Fibroblast of mammary gland (primary cell): ENCODE measurements at places on chromosomes 2 and 18.

DNA sequence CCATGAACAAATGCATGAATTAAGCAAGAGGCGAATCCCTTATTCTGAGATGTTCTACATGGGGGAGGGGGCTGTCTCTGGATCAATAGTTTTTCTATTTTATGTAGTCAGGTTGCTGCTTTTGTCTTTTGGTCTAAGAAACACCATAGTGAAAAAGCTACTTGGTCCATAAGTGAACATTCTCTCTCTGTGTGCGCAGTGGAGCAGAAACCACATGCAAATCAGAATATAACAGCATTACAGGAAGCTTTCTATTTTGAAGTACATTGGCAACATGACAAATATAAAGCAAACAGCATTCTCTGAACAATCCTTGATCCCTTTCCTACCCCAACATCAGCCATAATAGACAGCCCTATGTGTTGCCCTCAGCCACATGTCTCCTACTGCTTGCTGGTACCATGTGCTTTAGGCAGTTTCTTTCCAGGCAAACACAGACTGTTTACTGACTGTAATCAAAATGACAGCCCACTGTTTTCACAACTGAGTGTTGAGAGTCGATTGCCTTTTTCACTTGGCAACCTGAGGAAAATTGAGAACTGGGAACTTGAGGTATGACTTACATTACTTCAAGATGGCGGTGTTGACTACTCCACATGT, 10.6 kb downstream of the SCN3A start:
- no peak for DNase-seq

DNA sequence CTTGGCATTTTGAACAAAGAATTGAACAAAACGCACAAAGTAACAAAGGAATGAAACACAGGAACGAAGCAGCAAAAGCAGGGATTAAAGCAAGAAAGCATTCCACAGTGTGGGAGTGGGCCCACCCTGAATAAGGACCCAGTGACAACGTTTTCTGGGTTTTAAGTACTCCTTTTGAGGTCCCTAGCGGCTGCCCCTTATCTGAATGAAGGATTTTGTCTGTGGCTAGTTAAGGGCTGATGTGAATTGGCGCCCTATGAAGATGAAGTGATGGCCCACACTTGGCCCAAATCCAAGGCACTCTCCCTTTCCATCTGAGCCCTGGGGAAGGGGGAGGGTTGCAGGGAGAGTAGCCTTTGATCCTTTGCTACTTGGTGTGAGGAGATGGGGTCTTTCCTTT, 7.8 kb upstream of the CCDC141 start:
- no peak for DNase-seq

DNA sequence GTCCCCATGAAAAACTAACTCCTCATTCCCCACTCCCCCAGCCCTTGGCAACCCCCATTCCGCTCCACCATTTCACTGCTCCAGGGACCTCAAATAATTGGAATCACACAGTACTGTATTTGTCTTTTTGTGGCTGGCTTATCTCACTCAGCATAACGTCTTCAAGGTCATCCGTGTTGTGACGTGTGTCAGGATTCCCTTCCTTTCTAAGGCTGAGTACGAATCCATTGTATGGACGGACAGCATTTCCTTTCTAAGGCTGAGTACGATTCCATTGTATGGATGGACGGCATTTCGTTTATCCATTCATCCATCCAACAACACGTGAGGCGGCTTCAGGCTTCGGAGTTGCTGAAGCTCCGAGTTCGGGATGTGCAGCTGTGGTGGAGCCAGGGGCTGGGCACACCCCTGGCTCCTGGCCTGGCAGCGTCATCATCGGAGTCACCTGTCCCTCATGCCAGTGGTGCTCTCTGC, 1.2 kb upstream of the ASB1 start:
- DNase-seq: no peak

DNA sequence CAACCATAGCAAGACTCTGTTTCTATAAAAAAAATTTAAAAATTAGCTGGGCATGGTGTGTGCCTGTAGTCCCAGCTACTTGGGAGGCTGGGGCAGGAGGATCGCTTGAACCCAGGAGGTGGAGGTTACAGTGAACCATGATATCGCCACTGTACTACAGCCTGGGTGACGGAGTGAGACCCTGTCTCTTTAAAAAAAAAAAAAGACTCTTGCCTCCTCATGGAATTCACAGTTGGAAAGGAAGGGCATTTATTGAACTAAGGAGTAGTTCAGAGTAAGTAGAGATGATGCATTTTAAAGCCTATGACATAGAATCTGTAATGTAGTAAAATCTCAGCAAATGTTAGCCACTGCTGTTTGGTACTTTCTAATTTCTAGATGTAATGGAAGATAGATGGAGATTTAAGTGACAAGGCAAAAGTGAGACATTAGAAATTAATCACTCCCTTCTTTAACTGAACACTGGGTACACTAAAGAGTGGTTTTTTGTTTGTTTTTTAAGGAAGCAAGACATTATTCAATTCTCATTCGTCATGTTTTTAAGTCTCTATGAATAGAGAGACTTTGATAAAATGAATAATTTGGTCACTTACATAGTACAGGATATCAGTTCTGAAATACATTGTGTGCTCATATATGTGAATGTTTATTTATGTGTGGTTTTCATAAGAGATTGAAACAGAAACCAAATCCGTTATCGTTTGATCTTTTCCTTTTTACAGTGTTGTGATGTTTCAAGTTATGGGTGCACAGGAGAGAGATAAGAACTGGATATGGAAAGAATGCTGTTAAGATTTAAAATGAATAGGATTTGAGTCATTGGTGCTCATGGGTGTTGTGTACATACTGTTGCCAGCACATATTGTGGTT, 186.1 kb upstream of the STON1 start:
- peak; percentile 83 for DNase-seq

DNA sequence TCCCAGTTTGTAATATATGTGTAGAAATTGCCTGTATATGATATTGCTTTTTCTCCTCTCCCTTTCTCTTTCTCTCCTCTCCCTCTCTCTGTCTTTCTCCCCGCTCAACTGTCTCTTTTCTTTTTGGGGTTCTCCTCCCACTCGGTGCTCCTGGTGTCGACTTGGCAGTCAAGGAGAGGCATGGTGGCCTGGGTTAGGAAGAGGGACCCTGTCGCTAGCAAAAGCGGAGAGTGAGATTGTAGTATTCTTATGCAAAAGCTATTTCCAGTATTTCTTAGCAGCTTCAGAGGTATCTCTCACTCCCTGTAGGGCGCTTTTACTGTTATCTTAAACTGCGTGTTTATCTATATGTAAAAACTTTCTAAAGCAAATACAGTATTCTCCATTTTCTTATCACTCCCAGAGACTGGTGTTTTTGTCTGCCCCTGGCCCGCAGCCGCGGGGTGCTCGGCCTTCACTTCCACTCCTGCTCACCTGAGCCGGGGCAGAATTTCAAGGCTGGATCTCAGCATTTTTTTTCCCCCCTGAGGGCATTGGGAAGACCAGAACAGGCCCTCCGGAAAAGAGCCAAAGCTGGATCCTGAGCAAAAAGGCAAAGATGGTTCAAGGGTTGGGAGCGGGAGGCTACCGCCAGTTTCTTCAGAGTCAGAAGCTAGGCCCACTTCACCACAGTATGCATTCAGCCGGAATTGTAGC, 4.3 kb downstream of the SIX3 start:
- DNase-seq: no peak

- no peak for DNase-seq
Observed at GRCh38 chr2:9722451-9722850, 91.7 kb upstream of the YWHAQ start.

DNA sequence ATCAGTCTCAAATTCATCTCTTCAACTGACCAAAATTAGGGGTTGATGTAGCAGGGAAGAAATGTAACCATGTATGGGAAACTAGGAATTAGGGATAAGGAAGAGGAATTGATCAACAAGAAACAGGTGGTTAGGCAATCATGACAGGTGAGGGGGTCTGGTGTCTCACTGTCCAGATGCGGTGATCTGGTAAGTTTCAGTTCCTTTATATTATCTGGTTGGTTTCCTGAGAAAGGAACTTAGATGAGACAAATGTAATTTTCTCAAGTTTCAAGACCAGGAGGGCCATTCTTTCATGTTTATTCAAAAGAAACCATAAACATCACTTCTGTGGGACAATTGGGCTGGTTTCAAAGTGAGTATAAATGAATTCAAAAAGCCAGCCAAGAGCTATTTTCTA, 306.2 kb upstream of the KCNJ3 start:
- DNase-seq: no peak

GRCh38 chr2:146037334-146037870, 1517.5 kb upstream of the ZEB2 start:
- DNase-seq: no peak

- no peak for DNase-seq
Observed at GRCh38 chr2:105765415-105766299, 20.9 kb downstream of the NCK2 start.

GRCh38 chr18:35938158-35938557, 34.3 kb upstream of the RMP24 start:
- no peak for DNase-seq

DNA sequence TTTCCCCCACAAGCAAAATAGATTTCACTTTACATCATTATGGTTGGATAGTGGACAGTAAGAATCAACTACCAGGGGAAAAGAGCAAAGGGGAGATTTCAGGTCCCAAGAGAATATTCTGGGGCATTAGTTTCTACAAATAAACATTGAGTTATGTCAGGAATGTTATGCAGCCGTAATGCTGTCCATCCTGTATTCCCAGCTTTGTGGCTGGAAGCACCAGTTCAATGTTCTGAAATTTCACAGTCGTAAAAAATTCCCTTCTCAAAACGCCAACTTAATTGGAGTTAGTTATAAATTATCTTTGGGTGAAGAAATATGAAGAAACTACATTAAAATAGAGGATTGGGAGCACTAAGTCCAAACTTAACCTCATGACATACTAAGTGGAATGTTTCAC, 141.5 kb upstream of the FIGN start:
- DNase-seq: peak; percentile 37

DNA sequence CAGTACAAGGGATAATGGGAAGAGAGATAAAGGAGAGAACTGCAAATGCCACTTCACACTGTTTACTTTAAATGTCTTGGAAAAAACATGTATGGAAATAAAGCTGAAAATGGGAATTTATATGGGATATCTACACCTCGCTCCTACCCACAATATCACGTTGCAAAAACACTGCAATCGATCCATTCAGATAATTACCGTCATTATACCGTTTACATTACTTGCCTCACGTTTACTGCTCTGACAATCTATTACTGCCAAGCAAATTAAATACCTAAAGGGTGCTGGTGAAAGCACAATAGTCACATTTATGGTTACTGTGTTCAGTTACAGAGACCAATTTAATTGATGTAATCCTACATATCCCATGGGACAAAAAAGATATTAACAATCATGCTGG, 214.7 kb upstream of the LYPD1 start:
- no peak for DNase-seq

- DNase-seq: no peak
Observed at GRCh38 chr2:201648-202433, 62.0 kb downstream of the SH3YL1 start.

DNA sequence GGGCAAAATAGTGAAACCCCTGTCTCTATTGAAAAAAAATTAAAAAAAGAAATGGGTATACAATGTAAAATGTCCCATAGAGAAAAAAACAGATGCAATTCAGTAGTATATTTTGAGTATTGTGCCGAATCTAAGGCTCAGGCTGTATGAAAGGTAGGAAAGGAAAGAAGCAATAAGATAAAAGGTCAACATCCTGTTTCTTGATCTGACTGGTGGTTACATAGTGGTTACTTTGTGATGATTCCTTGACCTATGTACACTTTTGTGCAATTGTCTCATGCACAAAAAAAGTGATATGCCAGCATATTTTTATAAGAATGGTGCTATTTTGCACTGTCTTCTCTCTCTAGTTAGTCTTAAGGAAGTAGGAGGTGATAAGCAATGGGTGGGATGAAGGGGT, 1333.7 kb upstream of the TMEFF2 start:
- DNase-seq: no peak

DNA sequence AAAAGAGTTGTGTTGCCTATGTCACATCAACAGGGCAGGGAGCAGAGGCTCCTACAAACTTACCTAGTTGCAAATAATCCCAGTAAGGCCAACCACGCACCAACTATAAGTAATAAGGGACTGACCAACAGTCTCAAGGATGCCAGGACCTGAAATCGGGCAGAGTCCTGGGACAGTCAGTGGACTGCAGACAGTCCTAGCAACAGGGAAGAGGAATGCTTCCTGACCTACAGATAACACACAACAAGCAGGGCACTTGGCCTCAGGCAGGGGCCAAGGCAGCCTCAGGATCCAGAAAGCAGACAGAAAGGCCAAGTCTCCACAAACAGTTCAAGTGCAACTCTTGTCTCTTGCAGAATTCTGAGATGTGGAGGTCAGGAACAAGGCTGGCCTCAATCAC, 56.2 kb downstream of the GALNT14 start:
- no peak for DNase-seq

DNA sequence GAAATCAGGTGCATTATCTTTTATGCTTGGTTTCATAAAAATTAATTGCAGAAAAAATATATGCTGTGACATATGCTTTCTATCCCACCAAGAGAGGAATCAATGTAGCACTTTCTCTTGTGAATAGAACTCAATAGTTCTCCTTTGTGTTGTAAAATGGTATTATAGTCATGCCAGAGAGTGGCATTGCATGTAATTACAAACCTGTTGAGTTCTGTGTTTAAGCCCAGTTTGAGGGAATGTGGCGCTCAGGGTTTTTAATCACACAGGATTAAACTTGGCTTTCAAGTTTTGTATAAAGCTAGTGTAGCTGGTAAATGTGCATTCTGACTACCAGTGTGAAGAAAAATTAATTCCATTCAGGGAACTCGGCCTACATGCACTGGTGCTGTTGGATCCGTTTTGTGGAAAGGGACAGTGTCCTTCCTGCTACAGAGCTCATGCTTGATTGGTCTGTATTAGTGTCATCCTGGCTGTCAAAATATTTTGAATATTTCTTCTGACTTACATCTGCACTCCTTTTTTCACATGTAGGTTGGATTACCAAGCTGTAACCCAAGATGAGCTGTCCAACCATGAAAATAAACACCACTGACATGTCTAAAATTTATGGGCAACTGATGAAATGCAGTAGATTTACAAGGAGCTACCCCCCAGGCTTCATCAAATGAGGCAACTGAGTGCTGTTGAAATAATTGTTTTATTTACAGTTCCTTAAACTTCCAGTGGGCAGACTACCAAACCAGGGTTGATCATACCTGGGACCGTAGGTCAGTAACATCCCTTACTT, 80.3 kb downstream of the SLC4A3 start:
- peak; percentile 61 for DNase-seq

GRCh38 chr2:173972165-173972564, 7.0 kb upstream of the SP3 start:
- DNase-seq: no peak

DNA sequence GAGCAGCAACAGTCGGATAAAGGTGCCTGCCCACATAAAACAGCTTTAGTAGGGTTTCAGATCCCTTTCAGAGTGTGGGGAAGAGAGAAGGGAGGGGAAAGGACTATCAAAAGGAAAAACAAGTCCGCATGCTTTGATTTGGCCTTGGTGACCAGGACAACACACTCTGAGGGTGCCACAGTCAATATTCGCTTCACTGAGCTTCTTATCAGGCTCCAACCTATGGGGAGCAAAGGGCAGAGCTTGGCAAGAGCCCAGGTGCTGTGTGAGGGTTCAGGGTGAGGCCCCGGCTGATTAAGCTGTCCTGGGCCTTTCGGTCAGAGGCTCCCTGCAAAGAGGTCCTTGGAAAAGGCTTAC, 237.4 kb upstream of the SMAD2 start:
- DNase-seq: no peak

GRCh38 chr2:102059151-102059550, 67.4 kb downstream of the IL1R2 start:
- peak; percentile 63 for DNase-seq
